ENCODE measurements at places on chromosomes 2 and 18. TPM values are rescaled to one million over a fixed set of nuclear protein-coding genes. Genes with fewer than 3 reads are reported as not detected.

Gene SERPINB12
- total RNA-seq = not detected

Gene SCYGR1
- total RNA-seq = not detected

Gene MORN2
- 8.0 TPM for total RNA-seq

Gene C2orf78
- not detected for total RNA-seq
